Hepatocyte (in vitro differentiated cells): ENCODE measurements at places on chromosomes 11 and 22. TPM values are rescaled to one million over a fixed set of nuclear protein-coding genes. Genes with fewer than 3 reads are reported as not detected.

DNA sequence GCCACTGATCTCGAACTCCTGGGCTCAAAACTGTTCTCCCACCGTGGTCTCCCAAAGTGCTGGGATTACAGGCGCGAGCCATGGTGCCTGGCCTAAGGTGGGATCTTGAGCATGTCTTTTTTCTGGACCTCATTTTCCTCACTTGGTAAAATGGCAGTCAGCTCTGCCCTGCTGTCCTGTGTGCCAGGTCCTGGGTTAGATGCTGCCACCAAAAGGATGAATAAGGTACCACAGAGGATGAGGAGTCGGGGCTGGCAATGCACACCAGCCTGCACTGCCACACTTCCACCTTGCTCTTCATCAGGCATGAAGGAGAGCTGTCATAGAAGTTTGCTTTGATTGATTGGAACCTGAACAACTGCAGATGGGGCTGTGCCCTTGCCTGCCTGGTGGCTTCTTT is 32.3 kb downstream of the ACO2 start:
- no peaks in the 10 kb centered on the region for H3K27me3 ChIP-seq
- no peaks in the 10 kb centered on the region for H3K36me3 ChIP-seq
- DNase-seq, result no peak
- H3K27ac ChIP-seq, result no peak overlapping the region
- peaks cover 11% of the 10 kb centered on the region for H3K4me1 ChIP-seq
- no peak overlapping the region for H3K4me3 ChIP-seq

DNA sequence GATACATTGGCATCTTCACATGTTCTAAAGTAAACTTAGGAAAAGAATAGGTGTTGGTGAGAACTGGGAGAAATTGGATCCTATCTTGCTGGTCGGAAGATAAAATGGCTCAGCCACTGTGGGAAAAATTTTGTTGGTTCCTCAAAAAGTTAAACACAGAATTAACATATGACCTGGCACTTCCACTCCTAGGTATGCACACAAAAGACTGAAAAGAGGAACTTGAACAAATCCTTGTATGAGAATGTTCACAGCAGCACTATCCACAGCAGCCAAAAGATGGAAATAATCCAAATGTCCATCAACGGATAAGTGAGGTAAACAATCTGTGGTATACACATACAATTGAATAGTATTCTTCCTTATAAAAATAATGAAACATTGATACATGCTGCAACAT is 4.8 kb upstream of the TPH1 start:
- H3K27me3 ChIP-seq, result peaks cover 26% of the 10 kb centered on the region
- H3K27ac ChIP-seq, result no peak overlapping the region
- H3K4me3 ChIP-seq, result no peak overlapping the region

- no peaks in the 10 kb centered on the region for H3K27me3 ChIP-seq
- H3K4me3 ChIP-seq, result no peak overlapping the region
- H3K36me3 ChIP-seq, result no peaks in the 10 kb centered on the region
Observed at GRCh38 chr22:44822534-44822933, 70.2 kb downstream of the ARHGAP8 start.

DNA sequence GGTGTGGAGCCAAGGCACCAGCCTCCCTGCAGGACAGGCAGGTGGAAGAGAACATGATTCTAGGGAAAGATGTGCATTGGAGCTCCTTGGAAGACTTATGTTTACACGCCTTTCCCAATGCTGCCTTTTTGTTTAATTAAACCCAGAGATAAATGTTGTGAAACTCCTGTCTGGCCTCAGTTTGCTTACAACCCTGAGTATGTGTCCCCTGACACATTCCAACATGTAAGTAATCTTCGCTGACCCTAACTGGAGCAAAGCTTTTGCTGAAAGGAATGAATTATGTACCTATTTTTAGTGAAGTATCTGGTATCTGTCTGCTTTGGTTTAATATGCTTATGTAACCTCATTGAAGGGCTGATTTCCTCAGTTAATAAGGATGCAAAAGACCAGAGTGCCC is 56.7 kb downstream of the APIP start:
- H3K36me3 ChIP-seq, result no peaks in the 10 kb centered on the region
- H3K4me3 ChIP-seq, result no peak overlapping the region
- H3K4me1 ChIP-seq, result peaks cover 4% of the 10 kb centered on the region
- H3K27me3 ChIP-seq, result no peaks in the 10 kb centered on the region
- DNase-seq, result no peak

DNA sequence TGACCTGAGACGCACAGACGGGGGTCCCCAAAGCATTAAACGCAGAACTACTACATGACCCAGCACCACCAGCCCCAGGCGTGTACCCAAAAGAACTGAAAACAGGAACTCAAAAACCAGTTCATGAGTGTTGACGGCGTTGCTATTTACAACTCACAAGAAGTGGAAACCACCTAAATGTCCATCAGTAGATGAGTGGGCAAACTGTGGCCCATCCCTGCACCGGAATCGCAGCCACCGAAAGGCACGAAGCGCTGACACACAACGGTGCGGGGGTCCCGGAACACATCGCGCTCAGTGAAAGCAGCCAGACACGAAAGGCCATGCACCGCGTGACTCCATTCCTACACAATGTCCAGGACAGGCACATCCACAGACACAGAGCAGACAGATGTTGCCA is 79.2 kb downstream of the TRMU start:
- no peak for DNase-seq
- H3K36me3 ChIP-seq, result no peaks in the 10 kb centered on the region
- no peak overlapping the region for H3K4me3 ChIP-seq
- H3K4me1 ChIP-seq, result no peaks in the 10 kb centered on the region
- H3K27ac ChIP-seq, result no peak overlapping the region

DNA sequence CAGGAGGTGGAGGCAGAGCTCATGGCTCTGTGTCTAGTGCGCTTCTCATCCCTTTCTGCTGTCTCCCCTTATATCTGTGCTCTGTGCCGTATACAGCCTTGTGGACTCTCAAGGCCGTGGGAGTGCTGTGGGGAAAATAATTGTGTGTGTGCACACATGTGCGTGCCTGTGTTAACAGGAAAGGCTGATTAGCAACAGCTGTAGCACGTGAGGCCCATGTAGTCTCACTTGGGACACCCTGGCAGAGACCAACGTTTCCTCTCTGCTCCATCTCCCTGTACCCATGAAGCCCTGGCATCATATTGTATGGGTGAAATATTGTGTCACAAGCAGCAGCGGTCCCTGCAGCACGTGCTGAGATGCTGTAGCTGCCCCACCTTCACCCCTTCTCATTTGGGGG is 109.3 kb downstream of the LRRC32 start:
- no peak overlapping the region for H3K27ac ChIP-seq
- no peak overlapping the region for H3K4me3 ChIP-seq
- H3K36me3 ChIP-seq, result no peaks in the 10 kb centered on the region
- no peaks in the 10 kb centered on the region for H3K27me3 ChIP-seq
- H3K4me1 ChIP-seq, result no peaks in the 10 kb centered on the region
- no peak for DNase-seq

- H3K27ac ChIP-seq, result no peak overlapping the region
- peaks cover 9% of the 10 kb centered on the region for H3K4me1 ChIP-seq
- H3K27me3 ChIP-seq, result no peaks in the 10 kb centered on the region
- H3K36me3 ChIP-seq, result no peaks in the 10 kb centered on the region
- no peak overlapping the region for H3K4me3 ChIP-seq
Observed at GRCh38 chr11:108853864-108854263, 189.0 kb downstream of the DDX10 start.

DNA sequence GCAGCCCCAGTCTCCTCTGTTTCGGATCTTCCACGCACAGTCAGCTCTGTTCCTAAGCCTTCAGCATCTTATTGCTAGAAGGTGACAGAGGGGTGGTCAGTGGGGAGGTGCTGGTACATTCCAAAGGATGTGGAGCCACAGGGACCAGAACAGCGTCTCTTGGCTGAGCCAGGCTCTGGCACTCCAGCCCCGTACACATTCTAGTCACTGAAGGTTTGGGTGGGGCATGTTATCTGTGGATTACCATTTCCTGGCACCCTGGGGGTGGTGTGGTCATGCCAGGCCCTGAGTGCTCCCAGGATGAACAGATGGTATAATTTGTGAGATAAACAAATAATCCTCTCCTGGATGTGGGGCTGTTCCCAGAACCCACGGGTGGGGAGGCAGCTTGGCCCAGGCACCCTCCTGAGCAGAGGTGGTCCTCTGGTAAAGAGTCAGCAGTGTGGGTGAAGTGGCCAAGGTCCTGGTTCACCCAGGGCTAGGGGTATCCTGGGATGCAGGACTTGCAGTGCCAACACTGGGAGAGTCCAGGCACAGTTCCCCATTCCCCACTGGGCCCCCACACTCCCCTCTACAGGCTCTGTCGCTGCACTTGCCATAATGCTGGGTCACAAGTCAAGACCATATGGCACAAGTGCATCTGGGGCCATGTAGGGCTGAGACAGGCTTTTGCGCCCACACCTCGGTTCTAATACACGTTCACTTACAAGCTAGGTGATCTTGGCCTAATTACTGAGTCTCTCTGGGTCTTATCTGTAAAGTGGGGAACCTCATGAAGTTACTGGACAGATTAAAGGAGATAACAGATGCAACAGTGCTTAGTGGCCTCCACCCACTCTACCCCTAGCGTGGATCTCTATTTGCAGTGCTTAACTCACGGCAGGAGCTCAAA is 33.0 kb downstream of the DKK3 start:
- peaks cover 56% of the 10 kb centered on the region for H3K4me1 ChIP-seq
- no peak for DNase-seq

GRCh38 chr11:73521621-73522020 is 76.3 kb downstream of the FAM168A start:
- no peak for DNase-seq
- H3K36me3 ChIP-seq, result no peaks in the 10 kb centered on the region
- H3K4me3 ChIP-seq, result no peak overlapping the region
- H3K4me1 ChIP-seq, result no peaks in the 10 kb centered on the region
- H3K27me3 ChIP-seq, result no peaks in the 10 kb centered on the region
- H3K27ac ChIP-seq, result no peak overlapping the region

- H3K27me3 ChIP-seq, result no peaks in the 10 kb centered on the region
- H3K4me1 ChIP-seq, result no peaks in the 10 kb centered on the region
- DNase-seq, result peak; percentile 21
- H3K4me3 ChIP-seq, result no peak overlapping the region
Observed at GRCh38 chr11:70326365-70326811, 55.9 kb downstream of the PPFIA1 start.

- H3K4me3 ChIP-seq, result no peak overlapping the region
- H3K36me3 ChIP-seq, result no peaks in the 10 kb centered on the region
- H3K27ac ChIP-seq, result peak overlapping the region; percentile 15
- H3K4me1 ChIP-seq, result peaks cover 13% of the 10 kb centered on the region
Observed at GRCh38 chr11:9823887-9824385, 160.1 kb downstream of the SWAP70 start.

DNA sequence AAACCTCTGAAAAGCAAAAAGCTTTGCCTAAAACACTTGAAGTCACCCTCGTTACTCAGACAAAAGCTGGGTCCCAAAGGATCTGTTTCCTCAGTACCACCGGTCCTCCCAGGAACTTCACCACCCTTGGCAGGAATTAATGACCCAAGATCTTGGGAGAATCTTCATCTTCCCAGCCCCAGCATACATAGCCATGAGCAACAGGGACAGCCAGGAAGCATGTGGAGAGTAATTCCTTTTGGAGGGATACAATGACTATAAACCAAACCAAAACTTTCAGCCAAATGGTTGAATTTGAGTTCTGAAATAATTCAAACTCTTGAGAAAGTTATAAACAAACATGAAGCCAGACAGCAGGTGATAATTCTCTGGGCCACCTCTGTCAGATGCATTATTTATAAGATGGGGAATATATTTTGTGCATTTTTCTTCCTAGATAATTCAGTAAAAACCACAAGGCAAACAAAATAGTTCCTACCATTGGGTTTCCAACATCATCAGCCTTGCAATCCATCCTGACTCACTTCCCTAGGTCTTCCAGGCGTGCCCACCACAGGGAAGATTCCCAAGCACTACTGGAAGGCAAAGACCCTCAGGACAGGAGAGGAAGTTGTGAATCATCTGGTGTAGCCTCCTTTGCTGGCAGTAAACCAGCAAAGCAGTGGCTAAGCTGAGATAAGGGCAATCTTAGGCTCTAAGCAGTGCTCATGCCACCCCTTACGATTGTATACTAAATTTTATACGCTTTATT is 71.7 kb upstream of the DRD2 start:
- no peaks in the 10 kb centered on the region for H3K27me3 ChIP-seq
- H3K36me3 ChIP-seq, result no peaks in the 10 kb centered on the region
- H3K27ac ChIP-seq, result no peak overlapping the region
- no peak overlapping the region for H3K4me3 ChIP-seq
- DNase-seq, result no peak

DNA sequence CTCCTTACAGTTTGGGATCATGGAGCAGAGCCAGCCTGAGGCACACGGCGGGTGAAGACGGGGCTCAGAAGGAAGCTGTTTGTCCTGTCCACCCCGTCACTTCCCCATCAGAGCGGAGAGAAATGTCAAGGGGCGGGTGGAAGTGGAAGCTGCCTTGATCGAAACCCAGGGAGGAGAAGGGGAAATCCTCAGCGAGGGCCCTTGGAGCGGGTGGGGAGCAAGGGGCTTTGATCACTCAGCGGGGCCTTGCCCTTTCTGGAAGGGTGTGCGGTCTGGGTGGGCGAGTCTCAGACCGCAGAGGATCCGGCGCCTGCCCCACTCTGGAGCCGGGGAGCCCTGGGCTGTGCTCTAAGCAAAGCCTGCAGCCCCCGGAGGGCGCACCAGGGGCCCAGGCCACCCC is 320.4 kb downstream of the NTM start:
- no peak overlapping the region for H3K4me3 ChIP-seq
- no peak overlapping the region for H3K27ac ChIP-seq
- DNase-seq, result no peak
- H3K4me1 ChIP-seq, result no peaks in the 10 kb centered on the region

DNA sequence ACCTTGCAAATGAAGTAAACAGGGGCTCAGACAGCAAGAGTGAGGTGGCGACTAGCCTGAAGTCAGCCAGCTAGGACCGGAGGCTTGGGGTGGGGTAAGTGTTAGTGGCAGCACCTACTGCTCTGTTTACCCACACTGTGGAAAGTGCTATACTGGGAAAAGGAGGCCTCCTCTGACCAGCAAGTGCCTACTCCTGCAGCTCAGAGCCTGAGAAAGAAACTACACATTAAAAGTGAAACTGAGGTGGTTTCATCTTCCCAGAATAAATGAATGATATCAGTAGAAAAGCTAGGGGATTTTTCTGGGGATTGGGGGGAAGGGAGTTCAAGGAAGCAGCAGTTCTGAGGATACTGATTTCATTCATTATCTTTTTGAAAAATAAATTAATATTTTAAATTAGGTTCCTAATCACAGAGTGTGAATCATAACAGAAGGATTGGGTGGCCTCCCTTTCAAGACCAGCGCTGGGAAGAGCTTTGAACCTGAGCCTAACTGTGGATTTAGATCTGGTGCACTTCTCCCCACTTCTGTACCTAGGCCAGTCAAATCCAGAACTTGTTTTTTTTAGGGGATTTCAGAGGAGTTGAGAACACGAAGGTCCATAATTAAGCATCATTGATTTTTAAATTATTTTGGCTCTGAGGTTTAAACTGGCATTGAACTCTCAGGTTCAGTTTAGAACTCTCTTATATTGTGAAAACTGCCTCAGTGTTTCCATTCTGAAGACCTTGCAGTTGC is 48.1 kb upstream of the GRAMD1B start:
- no peaks in the 10 kb centered on the region for H3K36me3 ChIP-seq
- no peak overlapping the region for H3K4me3 ChIP-seq
- H3K27ac ChIP-seq, result no peak overlapping the region
- H3K27me3 ChIP-seq, result no peaks in the 10 kb centered on the region

Gene DGCR6L
- total RNA-seq, result 49.8 and 55.1 TPM in 2 replicates

Gene FXYD2
- total RNA-seq, result 72.7 and 100 TPM in 2 replicates

Gene SULT4A1
- total RNA-seq, result 0.60 and 1.1 TPM in 2 replicates

Gene PIWIL4
- total RNA-seq, result 2.4 and 3.1 TPM in 2 replicates

Gene APOL3
- 1.3 and 2.7 TPM in 2 replicates for total RNA-seq

Gene HTR3B
- 0.16 and 0.77 TPM in 2 replicates for total RNA-seq
